ENCODE measurements at places on chromosomes 7 and 10.

DNA sequence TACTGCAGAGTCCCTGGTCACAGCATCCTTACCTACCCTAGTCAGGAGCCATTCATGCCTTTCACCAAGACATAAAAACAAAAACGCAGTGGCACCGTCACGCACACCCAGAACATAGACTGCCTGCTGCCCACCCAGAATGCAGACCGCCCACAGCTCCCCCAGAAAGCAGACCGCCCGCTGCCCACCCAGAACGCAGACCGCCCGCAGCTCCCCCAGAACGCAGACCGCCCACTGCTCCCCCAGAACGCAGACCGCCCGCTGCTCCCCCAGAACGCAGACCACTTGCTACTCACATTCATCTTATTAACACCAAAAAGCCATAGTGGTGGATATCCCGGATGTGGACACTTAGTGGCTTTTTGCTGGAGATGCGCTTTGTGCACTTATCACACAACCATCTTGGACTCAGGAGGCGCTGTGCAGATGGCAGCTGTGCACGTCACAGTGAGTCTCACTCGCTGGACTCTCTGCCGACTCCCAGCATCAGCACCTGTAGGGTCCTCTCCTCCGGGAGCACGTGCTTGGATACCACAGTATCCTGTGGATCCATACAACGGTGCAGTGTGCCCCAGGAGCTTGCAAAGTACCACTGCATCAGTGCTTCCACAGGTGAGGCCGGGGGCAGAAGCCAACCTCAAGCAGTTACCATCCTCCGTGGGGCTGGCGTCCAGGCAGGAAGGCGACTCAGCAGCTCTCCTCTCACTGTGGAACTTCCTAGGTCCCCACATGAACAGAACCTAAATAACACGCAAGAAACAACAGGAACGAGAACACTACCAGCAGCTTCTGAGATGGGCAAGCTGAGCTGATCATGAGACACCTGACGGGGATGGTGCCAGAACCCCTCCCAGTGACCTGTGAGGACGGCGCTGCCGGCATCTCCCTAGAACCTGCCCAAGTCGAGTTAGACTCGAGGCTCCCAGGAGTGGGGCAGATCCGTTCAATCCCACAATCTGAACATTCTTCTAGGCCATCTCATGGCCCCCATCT is 161.0 kb downstream of the DIP2C start:
- no peak for DNase-seq

DNA sequence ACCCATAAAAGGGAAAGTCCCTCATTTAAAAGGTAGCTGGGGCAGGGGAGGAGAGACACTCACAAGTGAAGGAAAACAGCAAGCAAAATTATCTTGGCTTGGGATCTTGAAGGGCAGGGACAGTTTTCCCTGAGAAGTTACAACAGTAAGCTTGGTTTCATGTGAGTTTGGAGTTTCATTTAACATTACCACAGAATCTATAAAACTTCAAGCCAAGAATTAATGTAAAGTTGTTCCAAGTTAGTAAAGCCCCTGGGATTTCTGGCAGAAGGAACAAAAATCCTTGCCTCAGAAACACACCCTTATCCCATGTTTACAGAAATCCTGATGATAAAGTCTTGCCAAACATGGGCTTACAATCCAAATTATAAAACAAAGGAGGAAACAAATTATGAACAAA is 19.2 kb downstream of the CRPPA start:
- no peak for DNase-seq

DNA sequence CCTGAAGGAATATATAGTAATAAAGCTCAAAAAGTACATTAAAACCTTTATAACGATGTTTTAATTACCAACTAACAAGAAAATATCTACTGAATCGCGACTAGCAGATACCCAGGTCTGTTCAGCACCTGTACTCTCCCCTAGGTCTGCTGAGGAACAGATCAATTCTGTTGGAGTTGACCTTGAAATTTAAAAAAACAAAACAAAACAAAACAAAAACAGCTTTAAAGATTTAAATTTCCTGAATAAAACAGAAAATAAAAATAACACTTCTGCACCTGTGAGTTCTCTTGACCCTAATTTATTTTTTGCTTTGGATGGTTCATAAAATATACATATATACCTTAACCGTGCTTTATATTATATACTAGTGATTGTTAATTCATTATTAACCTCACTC is 24.6 kb downstream of the DIP2C start:
- DNase-seq: no peak

DNA sequence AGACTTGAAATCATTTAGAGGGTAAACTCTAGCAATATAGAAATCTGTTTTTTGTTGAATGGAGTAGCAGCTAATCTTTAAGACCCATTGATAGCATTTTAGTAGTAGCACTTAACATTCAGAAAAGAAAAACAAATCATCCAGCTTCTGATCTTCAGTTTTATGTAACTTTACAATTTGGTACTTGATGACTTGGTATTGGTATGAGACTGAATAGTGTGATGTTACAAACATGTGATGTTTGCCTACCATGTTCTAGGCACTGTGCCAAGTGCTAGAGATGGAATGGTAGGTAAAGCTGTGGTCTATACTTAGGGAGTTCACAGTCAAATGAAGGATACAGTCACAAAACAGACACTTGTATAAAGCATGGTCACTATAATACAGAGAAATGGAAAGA is 21.3 kb downstream of the ZEB1 start:
- no peak for DNase-seq

DNA sequence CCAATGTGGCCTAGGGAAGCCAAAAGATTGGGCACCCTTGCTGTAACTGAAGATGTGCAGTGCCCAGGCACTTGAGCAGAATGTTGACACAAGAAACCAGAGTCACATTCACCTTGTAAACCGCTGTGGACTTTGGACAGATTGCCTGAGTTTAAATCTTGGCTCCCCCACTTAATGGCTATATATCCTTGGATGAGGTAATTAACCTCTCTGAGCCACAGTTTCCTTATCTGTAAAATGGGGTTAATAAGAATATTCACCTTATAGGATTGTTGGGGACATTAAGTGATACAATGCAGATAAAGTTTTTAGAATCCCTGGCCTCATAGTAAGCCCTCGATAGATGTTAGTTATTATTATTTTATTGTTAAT is 331.0 kb downstream of the LRMDA start:
- no peak for DNase-seq

DNA sequence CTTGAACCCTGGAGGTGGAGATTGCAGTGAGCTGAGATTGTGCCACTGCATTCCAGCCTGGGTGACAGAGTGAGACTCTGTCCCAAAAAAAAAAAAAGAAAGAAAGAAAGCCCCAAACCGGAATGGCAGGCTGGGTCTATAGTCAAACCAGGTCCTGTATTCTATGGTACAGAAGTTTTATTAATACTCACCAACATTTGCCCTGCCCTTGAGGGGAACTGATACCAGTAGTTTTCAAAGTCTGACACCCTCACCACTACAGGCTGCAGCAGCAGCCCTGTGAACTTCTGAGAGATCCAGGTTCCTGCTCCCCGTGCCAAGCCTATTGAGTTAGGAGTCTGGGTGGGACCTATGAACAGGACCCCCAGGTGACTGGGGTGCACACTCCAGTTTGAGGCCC is 80.6 kb downstream of the RGS10 start:
- no peak for DNase-seq

GRCh38 chr7:97847791-97848190 is 24.4 kb downstream of the ASNS start:
- DNase-seq: no peak

- no peak for DNase-seq
These were observed 139.0 kb upstream of the GPR26 start for GRCh38 chr10:123527151-123527550.
